ENCODE measurements at places on chromosomes 5 and 9. TPM values are rescaled to one million over a fixed set of nuclear protein-coding genes. Genes with fewer than 3 reads are reported as not detected.

DNA sequence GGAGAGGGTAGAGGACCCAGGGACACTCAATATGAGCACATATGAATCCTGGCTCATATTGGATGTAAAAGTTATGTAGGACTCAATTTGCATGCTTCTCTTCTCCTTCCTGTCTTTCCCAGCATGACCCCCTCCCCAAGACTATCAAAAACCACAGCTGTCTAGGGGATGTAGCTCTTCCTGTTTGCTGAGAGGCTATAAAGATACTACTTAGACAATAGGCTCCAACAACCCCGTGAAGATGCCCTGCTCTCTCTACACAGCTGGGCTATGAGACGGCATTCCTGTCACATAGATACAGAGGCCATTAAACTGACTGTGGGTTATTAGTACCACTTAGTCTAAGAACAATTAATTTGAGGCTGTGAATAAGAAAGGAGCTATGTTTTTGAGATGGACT lies 56.5 kb upstream of the PCSK1 start:
- H3K27ac ChIP-seq = no peak overlapping the region
- H3K27me3 ChIP-seq = no peaks in the 10 kb centered on the region
- H3K4me3 ChIP-seq = no peak overlapping the region
- H3K4me1 ChIP-seq = no peaks in the 10 kb centered on the region

- peaks cover 4% of the 10 kb centered on the region for H3K4me1 ChIP-seq
- H3K36me3 ChIP-seq = no peaks in the 10 kb centered on the region
- DNase-seq = no peak
- H3K27ac ChIP-seq = no peak overlapping the region
- no peak overlapping the region for H3K4me3 ChIP-seq
These were observed 392.0 kb downstream of the ENC1 start for GRCh38 chr5:74248576-74248975.

DNA sequence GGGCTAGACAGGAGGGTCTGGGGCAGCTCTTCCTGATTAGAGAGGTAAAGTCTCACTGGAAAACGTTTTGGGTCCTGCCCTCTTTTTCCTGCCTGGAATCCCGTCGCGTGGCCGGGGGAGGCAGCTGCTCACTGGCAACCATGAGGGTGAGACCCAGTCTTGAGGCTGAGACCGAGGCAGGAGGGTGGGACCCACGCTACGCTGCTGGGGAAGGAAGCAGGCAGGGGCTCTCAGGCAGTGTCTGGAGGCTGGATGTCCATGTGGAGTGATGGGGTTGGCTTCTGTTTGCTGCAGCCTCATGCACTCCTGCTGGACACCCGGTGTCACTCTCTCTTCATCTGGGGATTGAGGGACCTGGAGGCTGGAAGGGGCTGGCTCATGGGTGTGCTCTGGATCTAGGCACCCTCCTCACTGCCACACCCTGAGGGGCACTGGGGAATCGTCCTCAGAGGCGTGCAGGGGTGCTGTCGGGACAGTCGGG lies 11.3 kb upstream of the SLC2A6 start:
- no peak overlapping the region for H3K27ac ChIP-seq
- no peak for DNase-seq
- H3K4me3 ChIP-seq = no peak overlapping the region
- peaks cover 2% of the 10 kb centered on the region for H3K27me3 ChIP-seq
- H3K36me3 ChIP-seq = no peaks in the 10 kb centered on the region

The OR1L4 gene
- 0.05 TPM for polyA plus RNA-seq

GRCh38 chr5:154749491-154749890 lies 5.7 kb upstream of the LARP1 start:
- H3K36me3 ChIP-seq = no peaks in the 10 kb centered on the region
- H3K27me3 ChIP-seq = no peaks in the 10 kb centered on the region
- H3K4me1 ChIP-seq = peaks cover 4% of the 10 kb centered on the region

The TBC1D2 gene
- 21.2 TPM for polyA plus RNA-seq

DNA sequence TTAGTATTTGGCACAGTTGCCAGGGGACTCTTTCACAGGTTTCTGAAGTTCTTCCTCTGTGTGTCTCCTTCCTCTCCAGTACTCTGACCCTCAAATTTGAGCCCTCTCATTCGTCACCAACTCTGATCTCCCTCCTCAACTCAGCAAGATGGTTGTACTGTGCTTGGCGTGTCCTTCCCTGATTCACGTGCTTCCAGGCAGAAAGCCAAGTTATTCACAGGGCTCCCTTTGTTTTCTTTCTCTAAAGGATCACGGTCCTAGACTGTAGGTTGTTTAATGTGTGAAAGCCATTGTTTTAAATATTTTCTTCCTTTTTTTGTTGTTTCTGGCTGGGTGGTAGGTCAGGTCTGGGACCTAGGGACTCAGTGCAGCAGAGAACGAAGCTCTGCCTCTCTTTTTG lies 142.9 kb downstream of the DMAC1 start:
- no peaks in the 10 kb centered on the region for H3K27me3 ChIP-seq
- no peak for DNase-seq
- H3K4me3 ChIP-seq = no peak overlapping the region
- no peaks in the 10 kb centered on the region for H3K4me1 ChIP-seq
- H3K27ac ChIP-seq = no peak overlapping the region
- H3K36me3 ChIP-seq = no peaks in the 10 kb centered on the region

GRCh38 chr5:111223101-111223786 lies 940 bp upstream of the CAMK4 start:
- H3K4me3 ChIP-seq = peak overlapping the region; percentile 64
- peak overlapping the region; percentile 64 for H3K27ac ChIP-seq
- H3K36me3 ChIP-seq = no peaks in the 10 kb centered on the region
- H3K4me1 ChIP-seq = peaks cover 18% of the 10 kb centered on the region
- peaks cover 5% of the 10 kb centered on the region for H3K27me3 ChIP-seq

The FRMD3 gene
- 1.3 TPM for polyA plus RNA-seq

- DNase-seq = no peak
- H3K27me3 ChIP-seq = no peaks in the 10 kb centered on the region
- no peaks in the 10 kb centered on the region for H3K36me3 ChIP-seq
These were observed 413.3 kb downstream of the MLLT3 start for GRCh38 chr9:20208961-20209371.

The DCP2 gene
- 36.3 TPM for polyA plus RNA-seq

The WDR38 gene
- 0.30 TPM for polyA plus RNA-seq

GRCh38 chr5:59107692-59108091 lies 524.8 kb downstream of the RAB3C start:
- H3K4me1 ChIP-seq = peaks cover 8% of the 10 kb centered on the region
- H3K27ac ChIP-seq = no peak overlapping the region
- H3K27me3 ChIP-seq = no peaks in the 10 kb centered on the region
- DNase-seq = no peak

- no peak for DNase-seq
- H3K27me3 ChIP-seq = no peaks in the 10 kb centered on the region
- H3K4me3 ChIP-seq = no peak overlapping the region
- no peaks in the 10 kb centered on the region for H3K4me1 ChIP-seq
- no peaks in the 10 kb centered on the region for H3K36me3 ChIP-seq
- no peak overlapping the region for H3K27ac ChIP-seq
These were observed 78.8 kb downstream of the CSNK1A1 start for GRCh38 chr5:149472399-149472798.

GRCh38 chr5:145478651-145479050 lies 356.5 kb downstream of the PRELID2 start:
- no peaks in the 10 kb centered on the region for H3K4me1 ChIP-seq
- no peak overlapping the region for H3K27ac ChIP-seq
- DNase-seq = no peak
- no peaks in the 10 kb centered on the region for H3K36me3 ChIP-seq

The ZNF658 gene
- 3.6 TPM for polyA plus RNA-seq

- DNase-seq = no peak
- H3K27me3 ChIP-seq = no peaks in the 10 kb centered on the region
- H3K27ac ChIP-seq = no peak overlapping the region
- no peaks in the 10 kb centered on the region for H3K4me1 ChIP-seq
- H3K36me3 ChIP-seq = no peaks in the 10 kb centered on the region
These were observed 202.6 kb downstream of the NR3C1 start for GRCh38 chr5:143200781-143201398.

- H3K4me3 ChIP-seq = no peak overlapping the region
- no peak for DNase-seq
- no peak overlapping the region for H3K27ac ChIP-seq
- H3K36me3 ChIP-seq = no peaks in the 10 kb centered on the region
These were observed 5.9 kb upstream of the MELK start for GRCh38 chr9:36566813-36567221.

DNA sequence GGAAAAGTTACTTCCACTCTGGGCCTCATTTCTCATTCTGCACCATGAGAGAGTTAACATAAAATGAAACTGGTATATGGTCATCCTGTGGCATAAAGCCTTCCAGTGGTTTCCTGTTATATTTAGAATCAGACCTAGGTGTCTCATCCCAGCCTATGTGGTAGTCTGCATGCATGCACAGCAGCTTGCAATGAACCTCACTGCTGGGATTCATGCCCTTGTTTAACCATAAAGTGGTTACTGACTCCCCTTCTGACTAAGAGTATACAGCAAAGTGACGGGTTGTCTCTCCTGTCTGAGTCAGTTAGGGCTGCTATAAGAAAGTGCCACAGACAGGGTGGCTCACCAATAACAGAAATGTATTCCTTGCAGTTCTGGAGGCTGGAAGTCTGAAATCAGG lies 14.7 kb upstream of the TDRD7 start:
- no peaks in the 10 kb centered on the region for H3K4me1 ChIP-seq
- DNase-seq = no peak
- no peaks in the 10 kb centered on the region for H3K36me3 ChIP-seq
- peaks cover 2% of the 10 kb centered on the region for H3K27me3 ChIP-seq
- no peak overlapping the region for H3K27ac ChIP-seq

DNA sequence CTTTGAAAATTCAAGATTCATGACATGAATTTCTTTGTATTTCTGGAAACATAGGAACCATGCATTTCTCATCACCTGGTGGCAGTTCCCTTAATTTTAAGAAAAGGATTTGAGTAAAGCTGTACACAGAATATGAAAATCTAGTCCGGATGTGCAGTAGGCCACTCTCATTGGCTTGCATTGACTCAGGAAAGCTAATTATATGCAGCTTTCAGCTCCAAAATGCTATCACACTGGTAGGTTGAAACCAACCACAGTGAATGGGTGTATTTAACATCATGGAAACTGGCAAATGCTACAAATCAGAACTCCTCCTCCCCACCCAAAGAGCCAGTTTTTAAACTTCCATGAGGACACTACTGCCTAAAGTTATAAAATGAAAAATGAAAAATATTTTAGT lies 161.6 kb upstream of the FBXL17 start:
- H3K4me1 ChIP-seq = peaks cover under 1% of the 10 kb centered on the region
- no peaks in the 10 kb centered on the region for H3K36me3 ChIP-seq
- H3K27ac ChIP-seq = no peak overlapping the region

- H3K4me3 ChIP-seq = no peak overlapping the region
- no peaks in the 10 kb centered on the region for H3K4me1 ChIP-seq
These were observed 29.4 kb upstream of the GDA start for GRCh38 chr9:72119853-72120252.

The CD74 gene
- polyA plus RNA-seq = 2,730 TPM

- H3K27me3 ChIP-seq = no peaks in the 10 kb centered on the region
- no peak overlapping the region for H3K27ac ChIP-seq
- no peaks in the 10 kb centered on the region for H3K36me3 ChIP-seq
- H3K4me3 ChIP-seq = no peak overlapping the region
- no peaks in the 10 kb centered on the region for H3K4me1 ChIP-seq
These were observed 15.2 kb upstream of the AFAP1L1 start for GRCh38 chr5:149256451-149256850.

GRCh38 chr9:94478755-94479730 lies 75.8 kb upstream of the PCAT7 start:
- no peak for DNase-seq
- H3K27me3 ChIP-seq = no peaks in the 10 kb centered on the region
- no peaks in the 10 kb centered on the region for H3K36me3 ChIP-seq
- H3K4me1 ChIP-seq = no peaks in the 10 kb centered on the region
- no peak overlapping the region for H3K4me3 ChIP-seq
- no peak overlapping the region for H3K27ac ChIP-seq

All from thymus (tissue), 14 donors.